ENCODE measurements at places on chromosomes 12 and 14.

GRCh38 chr14:53564870-53565269 lies 391.8 kb downstream of the BMP4 start:
- DNase-seq: no peak

DNA sequence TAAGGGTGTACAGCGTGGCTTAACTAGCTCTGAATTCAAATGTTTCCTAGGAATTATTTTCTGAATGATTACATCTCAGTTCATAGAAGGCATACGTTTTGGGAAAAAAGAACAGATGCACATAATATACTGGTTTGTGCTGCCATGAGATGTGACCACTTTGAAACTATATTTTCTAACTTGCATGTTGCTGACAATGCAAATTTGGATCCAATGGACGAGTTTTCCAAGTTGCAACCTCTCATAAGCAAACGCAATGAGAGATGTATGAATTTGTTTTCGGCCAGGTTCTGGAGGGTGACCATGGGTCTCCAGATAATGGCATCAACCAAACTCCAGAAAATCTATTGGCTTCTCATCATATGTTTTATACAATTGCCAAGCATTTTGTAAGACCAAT lies 1445.4 kb downstream of the AACS start:
- DNase-seq: no peak

DNA sequence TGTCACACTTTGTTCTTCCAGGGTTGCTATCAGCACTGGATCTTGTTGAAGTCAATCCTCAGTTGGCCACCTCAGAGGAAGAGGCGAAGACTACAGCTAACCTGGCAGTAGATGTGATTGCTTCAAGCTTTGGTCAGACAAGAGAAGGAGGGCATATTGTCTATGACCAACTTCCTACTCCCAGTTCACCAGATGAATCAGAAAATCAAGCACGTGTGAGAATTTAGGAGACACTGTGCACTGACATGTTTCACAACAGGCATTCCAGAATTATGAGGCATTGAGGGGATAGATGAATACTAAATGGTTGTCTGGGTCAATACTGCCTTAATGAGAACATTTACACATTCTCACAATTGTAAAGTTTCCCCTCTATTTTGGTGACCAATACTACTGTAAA lies 23.7 kb downstream of the VTI1B start:
- no peak for DNase-seq

DNA sequence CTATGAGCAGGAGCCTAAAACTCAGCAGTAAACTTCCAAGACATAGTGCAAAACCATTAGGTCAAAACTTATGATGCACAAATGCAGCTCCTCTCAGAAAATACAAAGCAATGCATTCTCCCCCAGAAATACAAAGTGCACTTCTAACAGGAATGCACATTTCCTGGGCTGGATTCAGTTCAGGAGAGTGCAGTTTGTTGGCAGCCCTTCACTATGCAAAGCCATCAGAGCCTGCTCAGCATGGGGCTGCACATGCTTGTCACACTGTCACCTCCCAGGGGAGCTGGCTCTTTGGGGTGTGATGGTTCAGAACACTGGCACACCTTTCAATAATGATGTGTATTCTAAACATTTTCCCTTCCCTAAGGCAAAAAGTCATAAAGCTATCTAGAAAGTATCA lies 110.4 kb downstream of the KCNK10 start:
- no peak for DNase-seq

DNA sequence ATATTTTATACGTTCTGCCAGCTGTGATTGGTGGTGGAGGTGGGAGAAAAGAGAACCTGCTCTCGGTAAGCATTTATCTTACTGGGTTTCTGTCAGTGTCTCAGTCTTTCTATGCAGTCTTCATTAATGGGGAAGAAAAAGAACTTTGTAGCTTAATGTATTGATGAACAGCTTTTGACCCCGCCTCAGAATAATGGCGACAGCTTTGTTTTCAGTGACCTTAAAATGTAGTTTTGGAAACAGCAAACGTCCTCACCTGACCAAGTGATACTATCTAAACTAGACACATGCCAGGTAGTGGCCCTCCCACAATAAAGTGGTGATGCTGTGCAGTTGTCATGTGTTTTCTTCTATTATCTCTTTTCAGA lies 1.4 kb downstream of the DACT1 start:
- DNase-seq: no peak

GRCh38 chr12:55074806-55075205 lies 51.4 kb upstream of the OR9K2 start:
- DNase-seq: no peak
